Activated CD8-positive, alpha-beta memory T cell treated with anti-CD3 and anti-CD28 coated beads for 4 hours (primary cell): ENCODE measurements at places on chromosomes 12 and 14.

DNA sequence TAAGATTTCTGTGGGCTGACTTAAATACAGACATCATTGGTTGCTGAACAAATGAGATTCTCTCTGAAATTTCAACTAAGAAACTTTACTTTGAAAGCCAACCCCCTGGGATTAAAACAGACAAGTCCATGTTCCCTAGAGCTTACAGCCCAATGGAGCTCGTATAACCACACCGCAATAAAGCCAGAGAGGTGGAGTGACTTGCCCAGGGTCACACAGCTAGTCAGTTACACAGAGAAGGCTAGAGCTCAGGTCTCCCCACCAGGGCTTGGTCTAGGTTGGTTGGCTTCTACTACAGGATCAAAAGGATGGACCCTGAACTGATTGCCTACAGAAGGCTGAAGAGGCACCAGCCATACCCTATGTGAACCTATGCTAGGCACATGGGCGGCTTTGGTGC lies 8.9 kb upstream of the LTBP2 start:
- no peak for DNase-seq

GRCh38 chr12:108822497-108823205 lies 34.7 kb downstream of the SSH1 start:
- no peak for DNase-seq

DNA sequence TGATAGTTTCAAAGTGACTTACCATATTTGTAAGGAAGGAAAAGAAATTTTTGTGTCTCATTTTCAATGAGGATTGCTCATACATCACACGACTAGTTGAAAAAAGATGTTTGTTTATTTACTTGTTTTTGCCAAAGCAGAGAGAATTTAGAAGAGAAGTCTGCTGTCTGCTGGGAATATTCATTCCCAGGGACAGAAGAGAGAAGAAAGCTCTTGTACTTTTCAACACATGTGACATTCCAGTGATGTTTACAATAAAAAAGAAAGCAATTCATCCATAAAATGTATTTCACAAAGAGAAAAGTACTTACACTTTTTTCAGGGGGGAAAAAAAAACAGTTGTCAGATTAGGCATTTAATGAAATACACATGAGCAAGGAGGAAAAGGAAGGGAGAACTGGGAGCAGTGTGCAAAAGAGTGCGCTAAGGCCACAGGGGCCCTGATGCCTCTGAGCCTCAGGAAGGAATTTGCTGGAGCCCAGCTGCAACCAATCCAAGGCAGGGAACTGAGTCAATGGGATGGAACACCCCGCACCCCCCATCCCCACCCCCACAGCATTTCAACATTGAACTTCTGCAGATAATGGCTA lies 115.0 kb downstream of the RPAP3 start:
- no peak for DNase-seq

DNA sequence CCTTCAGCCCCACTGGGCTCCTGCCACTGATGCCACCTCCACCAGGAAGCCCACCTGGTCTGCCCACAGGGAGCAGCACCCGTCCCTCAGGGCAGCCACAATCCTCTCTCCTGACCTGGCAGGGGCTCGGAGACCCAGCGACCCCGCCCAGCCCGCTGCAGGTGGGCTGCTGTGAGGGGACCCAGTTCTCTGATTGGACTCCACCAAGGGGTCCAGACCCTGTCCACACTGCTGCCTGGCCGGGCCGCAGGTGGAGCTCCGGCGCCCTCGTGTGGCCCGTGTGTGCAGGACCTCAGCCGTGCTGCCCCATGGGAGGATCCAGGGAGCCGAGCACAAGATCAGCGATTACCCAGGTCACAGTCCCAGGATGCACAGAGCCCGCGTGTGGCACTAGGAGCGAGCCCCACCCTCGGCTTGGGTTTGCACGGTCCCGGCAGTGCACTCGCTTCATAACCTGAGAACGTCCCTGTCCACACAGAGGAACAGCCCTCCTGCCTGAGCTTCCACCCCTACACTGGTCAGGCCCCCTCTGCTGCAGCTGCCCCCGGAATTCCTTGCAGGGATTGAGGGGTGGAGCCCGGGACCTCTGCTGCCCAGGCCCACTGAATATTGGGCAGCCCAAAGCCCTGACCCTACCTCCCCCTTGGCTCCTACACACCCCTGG lies 35.4 kb upstream of the TMEM179 start:
- no peak for DNase-seq

DNA sequence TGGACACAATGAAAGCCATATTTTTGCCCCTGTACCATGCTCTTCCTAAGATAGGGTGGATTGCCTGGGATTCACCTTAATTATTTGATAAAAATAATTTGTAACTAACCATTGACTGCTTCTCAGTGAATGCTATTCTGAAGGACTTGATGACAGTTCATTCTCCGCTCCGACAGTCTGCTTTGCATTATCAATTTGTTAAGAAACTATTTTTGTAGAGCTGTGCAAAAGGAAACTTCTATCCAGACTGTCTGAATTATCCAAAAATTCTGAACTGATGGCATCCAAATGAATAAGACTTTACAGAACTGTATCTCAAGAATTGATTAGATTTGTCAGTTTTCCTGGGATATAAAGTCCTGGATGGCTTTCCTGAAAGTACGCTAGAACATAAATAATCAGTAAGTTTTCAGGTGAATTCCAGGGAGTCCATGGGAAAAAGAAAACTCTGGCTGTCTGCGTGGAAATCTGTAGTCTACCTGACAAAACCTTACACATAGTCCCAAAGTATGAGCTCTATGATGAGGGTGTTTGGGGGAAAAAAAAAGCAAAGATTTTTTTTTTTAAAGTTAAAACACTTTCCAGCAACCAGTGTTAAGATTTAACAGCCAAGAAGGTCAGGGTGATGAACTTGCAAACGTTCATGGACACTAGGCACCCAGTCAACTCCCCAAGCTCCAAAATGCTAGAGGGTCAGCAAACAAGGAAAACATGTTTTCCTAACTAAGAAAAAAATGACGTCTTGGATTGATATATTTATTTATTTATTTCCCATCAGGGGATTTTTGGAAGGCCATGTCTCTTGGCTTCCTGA lies 291.1 kb upstream of the TBX3 start:
- DNase-seq: no peak

GRCh38 chr14:49702725-49703124 lies 9.8 kb downstream of the KLHDC1 start:
- DNase-seq: no peak

DNA sequence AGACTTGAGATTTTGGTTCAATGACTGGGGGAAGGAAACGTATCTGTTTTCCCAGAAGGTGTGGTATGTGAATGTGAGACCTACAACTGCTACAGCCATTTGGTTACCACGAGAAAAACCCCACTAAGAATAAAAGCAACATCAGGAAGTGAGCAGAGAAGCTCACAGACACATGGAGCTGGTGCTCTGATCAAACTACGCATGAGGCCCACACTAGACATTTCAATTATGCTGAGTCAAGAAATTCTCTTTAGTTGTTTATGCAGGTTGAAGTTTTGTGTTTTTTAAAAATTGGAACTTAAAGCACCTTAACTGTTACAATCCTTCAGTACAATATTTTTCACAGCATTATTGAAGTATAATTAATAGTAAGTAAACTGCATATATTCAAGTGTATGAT lies 8.9 kb upstream of the SPTLC2 start:
- DNase-seq: no peak

- DNase-seq: no peak
Measured at GRCh38 chr12:70398002-70398401, 31.9 kb downstream of the KCNMB4 start.

GRCh38 chr14:20680363-20680762 lies 4.0 kb upstream of the RNASE4 start:
- no peak for DNase-seq

DNA sequence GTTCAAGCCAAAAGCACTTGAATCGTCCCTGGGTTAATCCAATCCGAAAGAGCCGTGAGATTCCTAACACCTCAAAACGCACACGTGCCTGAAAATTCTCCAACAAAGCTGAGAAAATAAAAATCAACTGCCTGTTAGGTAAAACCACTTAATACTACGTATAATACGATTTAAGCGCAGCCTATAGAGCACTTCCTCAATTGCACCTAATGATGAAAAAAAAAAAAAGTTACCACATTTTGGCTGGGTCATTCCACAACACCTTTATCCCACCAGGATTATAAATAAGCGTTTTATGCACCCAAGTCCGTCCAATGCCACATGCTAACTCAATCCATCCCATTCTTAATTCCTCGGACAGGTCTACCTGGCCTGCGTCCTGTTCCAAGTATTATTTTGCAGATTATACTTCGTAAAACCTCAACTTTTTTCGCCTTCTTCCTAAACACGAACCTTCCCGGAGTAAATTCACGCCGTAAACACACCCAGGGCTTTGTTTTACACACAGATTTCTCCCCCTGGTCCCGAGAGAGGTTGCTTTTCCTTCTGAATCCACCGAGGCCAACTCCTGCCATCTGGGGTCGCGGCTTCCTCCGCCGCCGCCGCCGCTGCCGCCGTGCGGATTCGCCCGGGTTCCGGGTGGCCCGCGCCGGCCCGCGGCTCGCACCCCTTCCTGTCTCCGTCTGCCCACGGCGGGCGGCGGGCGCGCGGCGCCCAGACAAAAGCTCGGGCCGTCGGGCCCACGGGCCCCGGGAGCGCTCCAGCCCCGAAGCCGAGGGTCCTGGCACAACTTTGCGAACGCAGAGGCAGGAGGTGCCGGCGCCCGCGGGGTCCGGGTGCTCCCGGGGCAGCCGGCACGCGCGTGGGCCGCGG lies 66.2 kb downstream of the RNF34 start:
- DNase-seq: no peak

DNA sequence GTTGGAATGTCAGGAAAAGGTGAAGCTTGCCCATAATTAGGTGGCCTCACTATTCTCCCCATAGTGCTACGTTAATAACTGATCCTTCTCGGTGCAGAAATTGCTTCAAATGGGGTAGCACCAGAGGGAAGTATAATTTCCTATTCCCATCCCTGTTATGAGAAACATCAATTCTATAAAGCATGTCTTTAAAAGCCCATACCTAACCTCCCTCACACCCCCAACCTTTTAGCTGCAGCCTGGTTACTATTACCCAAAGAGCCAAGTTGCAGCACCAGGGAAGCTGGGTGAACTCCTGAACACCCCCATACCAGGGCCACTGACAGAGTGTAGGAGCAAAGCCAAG lies 15.2 kb downstream of the RBM23 start:
- no peak for DNase-seq

- DNase-seq: no peak
Measured at GRCh38 chr14:79544698-79545070, 666.6 kb downstream of the DIO2 start.

- no peak for DNase-seq
Measured at GRCh38 chr14:61330511-61330910, 9.1 kb downstream of the PRKCH start.

DNA sequence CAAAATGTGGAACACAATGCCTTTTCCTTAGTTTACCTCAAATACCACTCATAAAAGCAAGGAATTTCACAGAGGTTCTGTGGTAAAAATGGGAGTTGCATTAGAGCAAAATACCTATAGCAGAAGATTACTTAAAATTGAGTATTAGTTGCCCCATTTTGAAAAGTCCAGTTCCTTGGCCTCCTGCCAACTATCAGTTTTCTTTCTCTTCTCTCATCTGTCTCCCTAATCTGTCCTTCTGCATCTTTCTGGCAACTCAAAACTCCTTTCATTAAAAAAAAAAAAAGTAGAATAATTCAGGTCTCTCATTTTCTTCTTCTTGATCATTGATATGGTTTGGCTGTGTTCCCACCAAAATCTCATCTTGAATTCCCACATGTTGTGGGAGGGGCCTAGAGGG lies 127.3 kb downstream of the ATP23 start:
- DNase-seq: no peak

DNA sequence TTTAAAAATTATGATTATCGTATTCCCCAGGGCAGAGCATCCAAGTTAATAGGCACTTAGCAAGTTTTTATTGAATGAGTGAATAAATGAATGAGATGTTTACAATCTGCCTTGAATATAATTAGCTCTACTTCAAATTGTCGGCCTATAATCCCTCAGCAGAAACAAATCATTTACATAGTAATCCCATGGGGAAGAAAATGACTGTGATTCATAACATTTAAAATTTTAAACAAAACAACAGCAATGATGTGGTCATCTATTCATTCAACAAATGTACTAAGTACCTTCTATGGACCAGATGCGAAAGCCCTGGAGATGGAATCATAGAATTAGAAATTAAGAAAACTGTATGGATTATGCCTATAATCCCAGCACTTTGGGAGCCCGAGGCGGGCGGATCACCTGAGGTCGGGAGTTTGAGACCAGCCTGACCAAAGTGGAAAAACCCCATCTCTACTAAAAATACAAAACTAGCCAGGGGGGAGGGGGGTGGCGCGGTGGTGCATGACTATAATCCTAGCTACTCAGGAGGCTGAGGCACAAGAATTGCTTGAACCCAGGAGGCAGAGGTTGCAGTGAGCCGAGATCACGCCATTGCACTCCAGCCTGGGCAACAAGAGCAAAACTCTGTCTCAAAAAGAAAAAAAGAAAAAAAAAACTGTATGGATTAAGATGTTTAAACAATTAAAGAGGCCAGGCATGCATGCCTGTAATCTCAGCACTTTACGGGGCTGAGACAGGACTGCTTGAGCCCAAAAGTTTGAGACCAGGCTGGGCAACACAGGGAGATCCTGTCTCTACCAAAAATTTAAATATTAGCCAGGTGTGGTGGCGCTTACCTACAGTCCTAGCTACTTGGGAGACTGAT lies 17.7 kb upstream of the MDM2 start:
- no peak for DNase-seq

- DNase-seq: no peak
Measured at GRCh38 chr14:71566276-71566675, 366.0 kb upstream of the RGS6 start.

DNA sequence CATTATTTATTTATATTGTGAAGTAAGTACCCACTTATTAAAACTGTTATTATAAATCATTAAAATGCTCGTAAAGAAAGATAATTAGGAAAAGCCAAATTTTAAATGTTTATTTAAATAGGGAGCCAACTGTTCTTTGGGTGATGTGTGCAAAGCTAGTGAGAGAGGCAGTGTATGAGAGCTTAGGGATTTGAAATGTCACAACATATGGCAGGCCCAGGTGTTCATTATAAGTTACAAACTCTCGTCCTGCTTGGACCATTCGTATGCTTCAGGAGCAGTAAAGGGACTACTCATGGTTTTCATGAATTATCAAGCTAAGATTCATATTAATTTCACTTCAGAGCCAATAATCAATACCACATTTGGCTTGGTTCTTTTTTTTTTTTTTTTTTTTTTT lies 154.5 kb downstream of the TGFB3 start:
- no peak for DNase-seq
